CD14-positive monocyte (primary cell): ENCODE measurements at places on chromosomes 1 and 21.

DNA sequence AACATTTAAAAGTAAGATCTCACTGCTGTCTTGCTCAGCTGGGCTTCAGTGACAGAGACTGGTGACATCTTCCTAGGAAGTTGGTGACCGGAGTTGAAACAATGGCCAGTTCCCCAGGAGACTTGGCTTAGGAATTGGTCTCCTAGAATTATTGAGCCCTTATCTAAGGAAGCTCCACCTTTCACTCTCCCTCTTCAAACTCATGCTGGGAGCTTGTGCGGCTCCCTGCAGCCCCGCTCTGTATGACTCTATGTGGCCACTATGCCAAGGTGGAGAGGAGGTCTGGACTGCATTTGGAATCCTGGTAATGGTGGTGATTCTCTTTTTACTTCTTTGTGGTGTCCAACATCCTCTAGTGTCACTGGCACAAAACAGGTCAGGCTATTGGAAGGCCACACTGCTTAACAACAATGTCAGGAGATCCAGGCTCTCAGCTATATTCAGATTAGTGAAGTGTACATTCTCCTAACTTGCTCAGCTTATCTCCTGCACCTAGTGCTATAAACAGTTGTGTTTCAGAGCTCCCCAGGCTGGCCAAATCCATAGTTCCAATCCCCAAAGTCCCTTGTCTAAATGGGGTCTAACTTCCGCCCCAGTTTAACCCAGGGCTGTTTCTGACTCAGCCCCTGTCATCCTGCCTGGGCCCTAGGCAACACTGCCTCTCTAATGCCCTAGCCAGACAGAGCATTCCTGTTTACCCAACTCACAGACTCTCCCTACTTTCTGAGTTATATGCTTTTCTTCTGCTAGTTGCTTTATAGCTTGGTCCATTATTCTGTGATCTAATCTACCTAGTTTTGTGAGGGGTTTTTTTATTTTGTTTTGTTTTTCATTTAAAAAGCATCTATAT is 18.3 kb downstream of the ATP2B4 start:
- DNase-seq = no peak

GRCh38 chr1:197066719-197067456 is at the start of gene F13B:
Gene F13B, minus strand, starts transcription at chr1:197067260. Its CDS starts 37 bp downstream, at chr1:197067223.
- DNase-seq = no peak

DNA sequence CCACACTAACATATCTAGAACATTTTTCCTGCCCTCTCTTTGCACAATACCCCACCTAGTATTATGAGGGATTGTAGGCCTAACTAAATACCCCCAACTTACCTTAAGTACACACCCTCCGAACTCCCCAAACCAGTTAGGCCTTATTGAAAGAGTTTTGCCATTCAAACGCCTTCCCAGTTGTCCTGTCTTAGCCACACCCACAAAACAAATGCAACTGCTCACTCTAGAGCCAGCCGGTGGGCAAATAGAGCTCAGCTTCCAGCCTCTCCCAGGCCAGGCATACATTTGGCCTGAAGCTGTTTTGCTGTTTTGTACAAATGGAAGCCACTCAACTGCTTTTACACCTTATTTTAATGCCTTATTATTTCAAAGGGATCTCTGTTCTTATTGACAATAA is 224.2 kb upstream of the RUNX1 start:
- no peak for DNase-seq

- DNase-seq = peak; percentile 53
These were observed 245.1 kb downstream of the PTBP2 start for GRCh38 chr1:96966536-96967138.

GRCh38 chr1:2019172-2019543 is at the start of gene GABRD:
Gene GABRD, plus strand, starts transcription at chr1:2019345. Its CDS starts 79 bp downstream, at chr1:2019424.
- DNase-seq = no peak

DNA sequence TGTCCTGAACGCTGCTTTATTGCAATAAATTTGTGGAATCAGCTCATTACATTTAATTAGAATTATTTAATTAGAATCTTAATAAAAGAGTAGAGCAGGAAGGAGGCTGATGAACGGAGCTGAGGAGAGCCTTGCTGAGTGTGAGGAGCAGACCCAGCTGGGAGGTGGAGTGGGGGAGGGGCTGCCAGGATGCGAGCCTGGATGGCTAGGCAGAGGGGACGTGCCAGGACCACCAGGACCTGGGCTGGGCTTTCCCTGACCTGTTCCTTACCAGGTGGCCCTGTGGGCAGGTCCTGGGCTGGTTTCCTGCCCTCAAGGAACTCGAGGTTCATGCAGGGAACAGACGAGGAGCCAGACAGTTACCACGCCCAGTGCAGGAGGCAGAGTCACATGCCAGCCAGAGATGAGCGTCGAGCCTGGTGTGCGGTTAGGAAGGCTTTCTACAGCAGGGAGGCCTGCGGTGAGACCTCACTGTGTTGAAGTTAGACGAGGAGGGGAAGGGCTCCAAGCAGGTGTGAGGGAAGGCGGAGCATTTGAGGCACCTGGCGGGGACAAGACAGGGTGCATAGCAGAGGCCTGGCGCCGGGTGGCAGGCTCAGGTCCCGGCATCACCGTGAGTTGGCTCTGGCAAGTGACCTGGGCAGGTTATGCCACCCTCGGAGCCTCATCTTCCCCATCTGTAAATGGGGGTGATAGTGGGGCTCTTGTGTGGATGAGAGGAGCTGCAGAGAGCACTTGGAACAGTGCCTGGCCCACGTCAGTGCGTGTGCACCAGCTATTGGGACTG is 33.9 kb downstream of the LDLRAP1 start:
- no peak for DNase-seq

DNA sequence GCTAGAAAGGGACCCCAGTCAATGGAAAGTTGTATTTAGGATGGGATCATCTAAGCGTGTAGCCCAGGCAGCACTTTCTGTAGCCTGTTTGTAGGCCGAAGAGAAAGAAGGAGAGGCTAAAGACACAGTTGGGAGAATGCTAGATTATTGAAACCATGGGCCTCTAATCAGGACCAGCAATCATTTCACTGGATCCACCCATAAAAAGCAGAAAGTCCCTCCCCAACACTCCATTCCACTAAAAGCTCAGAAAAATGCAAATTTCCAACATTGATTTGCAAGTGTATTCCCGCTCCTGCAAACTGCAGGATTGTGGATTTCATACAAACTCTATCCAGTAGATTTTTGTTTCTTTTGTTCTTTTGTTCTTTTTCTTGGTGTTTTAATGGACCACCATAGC is 51.2 kb upstream of the FMOD start:
- no peak for DNase-seq
